ENCODE measurements at places on chromosomes 6 and 20. TPM values are rescaled to one million over a fixed set of nuclear protein-coding genes. Genes with fewer than 3 reads are reported as not detected.

PLN gene
- total RNA-seq: not detected

GRIK2 gene
- 0.35 TPM for total RNA-seq

PACRG gene
- 0.13 TPM for total RNA-seq

MYLK4 gene
- 0.10 TPM for total RNA-seq

ITPR3 gene
- 39.4 TPM for total RNA-seq

KCNK5 gene
- total RNA-seq: 1.2 TPM

OR2J3 gene
- not detected for total RNA-seq

KCNK16 gene
- total RNA-seq: not detected

TRIM15 gene
- not detected for total RNA-seq

CGA gene
- total RNA-seq: 0.23 TPM

KIF25 gene
- total RNA-seq: not detected

HLA-DRB1 gene
- not detected for total RNA-seq

BACH2 gene
- total RNA-seq: 0.42 TPM

CLPSL1 gene
- not detected for total RNA-seq

DDO gene
- total RNA-seq: 0.16 TPM

MDFI gene
- 0.89 TPM for total RNA-seq

SLC22A3 gene
- 40.2 TPM for total RNA-seq

C6orf163 gene
- total RNA-seq: 0.24 TPM

SLC16A10 gene
- total RNA-seq: 0.35 TPM

HDGFL1 gene
- total RNA-seq: not detected

SYNDIG1 gene
- total RNA-seq: 1.9 TPM

DDRGK1 gene
- total RNA-seq: 73.3 TPM

HLA-DMA gene
- total RNA-seq: 2.6 TPM

NKX2-2 gene
- not detected for total RNA-seq

Measured in A549 treated with Mapracorat at 1 μM for 4 hours (cell line).